ENCODE measurements at places on chromosomes 2 and 18.

DNA sequence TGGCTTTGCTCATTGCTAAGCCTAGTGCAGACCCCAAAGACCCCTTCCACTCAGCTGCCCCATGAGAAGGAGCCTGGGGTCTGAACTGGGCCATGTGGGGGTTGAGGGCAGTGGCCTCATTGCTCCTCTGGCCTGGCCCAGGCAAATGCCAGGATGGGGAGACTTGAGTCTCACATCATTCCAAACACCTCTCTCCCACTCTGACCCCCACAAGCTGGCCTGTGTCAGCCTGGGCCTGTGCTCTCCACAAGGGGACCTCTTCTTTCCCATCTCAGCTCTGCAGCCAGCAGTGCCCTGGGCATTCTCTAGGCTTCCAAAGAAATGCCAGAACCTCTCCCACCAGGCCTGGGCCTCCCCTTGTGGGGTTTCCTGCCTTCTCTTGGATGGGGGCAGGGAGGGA is 45.8 kb upstream of the OTOF start:
- DNase-seq, result no peak

DNA sequence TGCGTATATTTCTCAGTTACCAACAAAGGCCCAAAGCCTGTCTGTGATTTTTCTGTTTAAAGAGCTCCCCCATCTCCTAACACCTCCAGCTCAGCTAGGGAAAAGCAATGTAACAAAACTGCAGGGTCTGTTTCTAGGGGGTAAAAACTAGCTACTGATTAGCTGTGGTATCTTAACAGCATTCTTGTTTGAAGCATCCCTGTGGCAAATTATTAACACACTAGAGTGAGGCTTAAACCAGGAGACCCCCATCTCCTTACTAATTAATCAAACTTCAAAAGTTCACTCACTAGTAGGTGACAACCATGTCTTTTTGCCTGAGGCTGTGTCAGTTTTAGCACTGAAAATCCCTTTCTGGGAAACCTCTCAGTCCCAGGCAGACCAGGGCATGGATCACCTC is 186.2 kb upstream of the PARD3B start:
- no peak for DNase-seq

- DNase-seq, result no peak
Observed at GRCh38 chr2:26274058-26274613, 29.4 kb downstream of the HADHB start.

DNA sequence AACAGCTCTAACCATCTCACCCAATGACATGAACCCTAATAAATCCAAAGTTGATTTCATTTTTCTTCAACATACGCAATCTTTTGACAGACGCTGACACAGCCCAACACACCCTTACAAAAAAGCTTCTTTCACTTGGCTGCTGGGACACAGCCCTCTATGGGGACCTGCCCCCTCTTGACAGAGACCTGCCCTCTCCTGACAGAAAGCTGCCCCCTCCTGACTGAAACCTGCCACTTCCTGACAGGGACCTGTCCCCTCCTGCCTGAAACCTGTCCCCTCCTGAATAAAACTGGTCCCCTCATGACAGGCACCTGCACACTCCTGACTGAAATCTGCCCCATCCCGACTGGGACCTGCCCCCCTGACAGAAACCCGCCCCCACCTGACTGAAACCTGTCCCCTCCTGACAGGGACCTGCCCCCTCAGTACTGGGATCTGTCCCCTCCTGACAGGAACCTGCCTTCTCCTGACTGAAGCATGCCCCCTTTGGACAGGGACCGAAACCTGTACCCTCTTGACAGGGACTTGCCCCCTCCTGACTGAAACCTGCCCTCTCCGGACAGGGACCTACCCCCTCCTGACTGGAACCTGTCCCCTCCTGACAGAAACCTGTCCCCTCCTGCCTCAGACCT is 87.9 kb downstream of the PXDN start:
- no peak for DNase-seq

DNA sequence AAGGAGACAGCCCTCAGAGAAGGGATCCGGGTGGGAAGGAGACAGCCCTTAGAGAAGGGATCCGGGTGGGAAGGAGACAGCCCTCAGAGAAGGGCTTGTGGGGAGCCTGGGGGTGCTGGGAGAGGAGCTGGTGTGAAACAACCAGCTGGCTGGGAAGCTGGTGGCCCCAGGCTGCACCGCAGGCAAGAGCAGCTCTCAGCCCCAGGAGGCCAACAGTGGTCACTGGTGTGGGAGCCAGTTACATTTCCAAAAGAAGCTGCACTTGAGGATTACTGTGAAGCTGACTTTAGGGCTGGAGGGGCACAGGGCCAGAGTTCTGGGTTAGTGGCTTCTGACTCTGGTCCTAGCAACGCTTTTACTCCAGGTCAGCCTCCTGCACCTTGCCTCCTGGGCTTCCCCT is 3.3 kb downstream of the HES6 start:
- no peak for DNase-seq

DNA sequence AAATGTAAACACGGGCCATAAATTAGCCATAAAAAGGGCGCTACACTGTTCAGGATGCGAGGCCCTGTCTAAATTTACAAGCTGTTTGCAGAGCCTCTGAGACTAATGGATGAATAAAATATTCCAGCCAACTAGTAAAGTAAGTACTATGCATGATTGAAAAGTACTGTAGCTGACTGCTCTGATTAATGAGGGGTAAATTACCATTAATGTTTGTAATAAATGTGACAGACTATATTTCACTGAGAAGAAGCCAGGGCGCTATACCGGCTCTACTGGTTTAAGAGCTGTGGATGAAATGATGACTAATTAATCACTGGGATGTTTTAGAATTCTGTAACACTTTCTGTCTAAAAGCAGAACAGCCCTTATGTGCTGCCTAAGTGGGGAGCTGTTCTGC is 54.3 kb upstream of the RGPD4 start:
- no peak for DNase-seq

DNA sequence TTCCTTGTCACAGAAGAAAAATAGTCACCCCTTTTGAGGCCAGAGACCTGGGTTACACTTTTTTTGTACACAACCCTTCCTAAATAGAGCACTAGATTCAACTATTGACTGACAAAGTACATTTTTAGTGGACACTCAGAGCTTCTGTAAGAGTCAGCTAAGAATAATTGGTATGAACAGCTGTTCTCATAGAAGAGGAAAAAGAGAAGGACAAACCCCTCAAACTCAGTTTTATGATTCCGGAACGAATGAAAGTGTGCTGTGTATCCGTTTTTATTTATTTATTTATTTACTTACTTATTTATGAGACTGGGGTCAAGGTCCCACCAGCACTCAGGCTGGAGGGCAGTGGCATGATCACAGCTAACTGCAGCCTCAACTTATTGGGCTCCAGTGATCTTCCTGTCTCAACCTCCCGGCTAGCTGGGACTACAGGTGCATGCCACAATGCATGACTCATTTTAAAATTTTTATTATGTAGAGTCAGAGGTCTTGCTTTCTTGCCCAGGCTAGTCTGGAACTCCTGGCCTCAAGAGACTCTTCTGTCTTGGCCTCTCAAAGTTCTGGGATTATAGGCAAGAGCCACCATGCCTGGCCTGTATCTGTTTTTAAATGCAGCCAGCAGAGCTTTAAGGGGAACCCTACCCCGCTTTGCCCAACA is 36.0 kb upstream of the FZD5 start:
- DNase-seq, result no peak

- DNase-seq, result no peak
Observed at GRCh38 chr2:151422917-151423439, 13.3 kb downstream of the RIF1 start.

GRCh38 chr2:9440058-9440727 is 16.7 kb downstream of the CPSF3 start:
- no peak for DNase-seq

DNA sequence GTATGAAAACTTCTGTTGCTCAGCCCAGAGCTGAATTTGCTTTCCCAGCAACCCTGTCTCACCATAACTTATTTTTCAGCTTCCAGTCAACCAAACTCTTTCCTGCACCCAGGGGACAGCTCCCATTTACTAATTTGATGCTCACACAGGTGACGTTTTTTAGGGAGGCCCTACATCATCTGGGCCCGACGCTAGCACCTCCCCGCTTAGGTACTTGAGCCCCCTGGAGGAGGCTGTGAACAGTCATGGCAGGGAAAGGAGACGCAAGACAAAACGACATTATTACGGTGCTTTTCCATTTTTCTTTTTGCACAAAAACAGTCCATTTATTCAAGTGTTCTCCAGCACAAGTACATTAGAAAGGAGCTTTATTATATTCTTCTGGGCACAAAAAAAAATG is 59.2 kb upstream of the POMC start:
- no peak for DNase-seq

GRCh38 chr2:187554011-187554703 is at the start of gene TFPI:
TFPI (minus strand) TSS chr2:187554435; CDS start chr2:187503768, 50,667 bp downstream.
- no peak for DNase-seq

DNA sequence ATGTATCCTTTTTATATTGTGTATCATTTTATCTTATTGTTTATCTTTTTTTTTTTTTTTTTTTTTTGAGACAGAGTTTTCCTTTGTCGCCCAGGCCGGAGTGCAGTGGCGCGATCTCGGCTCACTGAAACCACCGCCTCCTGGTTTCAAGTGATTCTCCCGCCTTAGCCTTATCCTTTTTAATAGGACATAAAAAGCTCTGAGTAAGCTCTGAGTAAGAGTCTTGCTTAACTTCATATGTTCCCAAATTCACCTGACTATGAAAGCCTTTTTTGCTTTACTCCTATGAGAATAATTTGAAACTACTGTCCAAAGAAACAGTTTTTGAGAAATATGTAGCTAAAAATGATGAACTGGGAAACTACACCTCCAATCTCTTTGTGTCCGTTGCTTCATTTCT is 525.5 kb downstream of the IRS1 start:
- DNase-seq, result no peak

DNA sequence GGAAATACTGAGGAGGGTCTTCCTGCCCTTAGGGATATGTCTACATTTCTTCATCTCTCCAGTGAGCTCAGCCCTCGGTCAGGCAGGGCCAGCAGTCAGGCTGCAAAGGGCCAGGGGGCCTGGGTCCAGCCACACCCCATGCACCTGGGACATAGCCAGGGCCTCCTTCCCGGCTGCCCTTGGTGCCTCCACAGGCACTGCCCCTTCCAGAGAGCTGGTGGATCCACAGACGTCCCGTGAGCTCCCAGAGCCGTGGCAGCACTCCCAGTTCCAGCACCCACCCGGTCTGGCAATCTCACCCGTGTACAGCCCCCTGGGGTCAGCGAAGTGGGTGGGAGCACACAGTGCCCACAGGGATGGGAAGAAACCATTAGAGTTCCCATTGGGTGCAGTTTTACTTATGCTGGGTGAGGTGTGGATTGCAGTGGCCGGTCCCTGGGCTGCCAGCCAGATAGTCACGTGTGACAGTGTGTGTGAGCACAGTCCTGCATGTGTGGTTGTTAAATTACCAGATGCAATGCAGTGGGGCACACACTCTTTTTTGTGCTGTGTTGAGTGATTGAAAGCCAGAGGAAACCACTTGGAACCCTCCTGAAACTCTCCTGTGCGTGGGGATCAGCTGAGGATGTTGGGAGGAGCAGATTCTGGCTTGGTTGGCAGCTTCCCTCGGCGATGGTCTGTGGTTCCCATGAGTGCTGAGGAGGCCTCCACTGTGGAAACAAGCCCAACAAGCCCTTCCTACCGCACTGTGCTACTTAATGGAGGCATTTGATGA is 131.0 kb downstream of the SNTG2 start:
- DNase-seq, result no peak

DNA sequence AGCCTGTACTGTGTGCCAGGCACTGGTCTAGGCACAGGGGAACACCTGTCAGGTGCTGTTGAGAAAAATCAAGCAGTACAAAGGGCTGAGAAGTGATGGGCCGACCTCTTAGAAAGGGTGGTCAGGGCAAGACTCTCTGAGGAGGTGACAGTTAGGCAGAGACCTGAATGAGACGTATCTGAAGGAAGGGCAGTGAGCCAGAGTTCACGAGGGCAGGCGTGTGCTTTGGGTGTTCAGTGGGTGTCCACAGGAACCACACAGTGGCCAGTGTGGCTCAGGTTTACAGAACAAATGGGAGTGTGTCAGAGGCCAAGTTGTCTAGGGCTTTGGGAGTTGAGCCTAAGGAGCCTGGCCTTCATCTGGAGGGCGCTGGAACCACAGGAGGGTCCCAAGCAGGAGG is 6.2 kb downstream of the ARMC9 start:
- DNase-seq, result no peak

- no peak for DNase-seq
Observed at GRCh38 chr2:201966691-201967438, 66.8 kb upstream of the FZD7 start.

DNA sequence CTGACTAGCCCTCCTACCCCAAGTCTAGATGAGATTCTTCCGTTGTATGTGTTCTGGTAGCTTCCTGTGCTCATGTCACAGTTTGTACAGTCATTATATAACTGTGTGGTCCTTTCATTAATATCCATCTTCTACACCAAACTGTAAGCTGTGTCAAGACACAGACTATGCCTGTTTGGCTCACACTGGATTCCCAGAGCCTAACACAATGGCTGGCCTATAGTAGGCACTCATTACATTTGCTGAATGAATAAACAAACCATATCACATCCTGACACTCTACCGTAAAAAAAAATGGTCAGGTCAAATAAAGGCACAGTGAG is 72.6 kb downstream of the ANKRD44 start:
- DNase-seq, result no peak

DNA sequence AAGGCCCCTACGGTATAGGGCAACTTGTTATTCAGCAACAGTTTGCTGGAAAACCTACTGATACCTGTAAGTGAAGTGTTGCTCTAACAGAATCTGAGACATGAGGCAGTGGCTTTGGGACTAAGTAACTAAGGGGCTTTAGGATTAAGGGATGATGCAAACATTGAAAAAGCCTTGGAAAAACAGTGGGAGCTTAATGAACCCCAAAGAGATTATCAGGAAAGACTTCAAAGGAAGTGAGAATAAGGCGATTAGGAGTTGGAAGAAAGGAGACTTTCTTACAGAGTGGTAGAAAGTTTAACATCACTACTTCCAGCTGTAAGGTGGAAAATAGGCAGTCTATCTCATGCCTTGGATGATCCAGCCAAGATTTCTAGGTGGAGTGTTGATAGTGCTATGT is 158.2 kb upstream of the TRIB2 start:
- DNase-seq, result no peak
